ENCODE measurements at places on chromosomes 6 and 20. TPM values are rescaled to one million over a fixed set of nuclear protein-coding genes. Genes with fewer than 3 reads are reported as not detected.

GRCh38 chr6:104601721-104602120 is 258.0 kb downstream of the HACE1 start:
- no peaks in the 10 kb centered on the region for H3K4me1 ChIP-seq
- DNase-seq = no peak
- no peaks in the 10 kb centered on the region for H3K36me3 ChIP-seq
- H3K4me3 ChIP-seq = no peak overlapping the region

- H3K36me3 ChIP-seq = no peaks in the 10 kb centered on the region
- H3K27ac ChIP-seq = no peak within 1 kb of the TSS
- peaks cover 9% of the 10 kb centered on the region for H3K4me1 ChIP-seq
- no peak for DNase-seq
- peak within 1 kb of the TSS; percentile 42 for H3K4me3 ChIP-seq
Observed at GRCh38 chr20:63830841-63831588, at the start of gene ZBTB46. TSS of gene ZBTB46 (minus strand) at chr20:63831264. CDS start at chr20:63790757, 40,507 bp downstream.

DNA sequence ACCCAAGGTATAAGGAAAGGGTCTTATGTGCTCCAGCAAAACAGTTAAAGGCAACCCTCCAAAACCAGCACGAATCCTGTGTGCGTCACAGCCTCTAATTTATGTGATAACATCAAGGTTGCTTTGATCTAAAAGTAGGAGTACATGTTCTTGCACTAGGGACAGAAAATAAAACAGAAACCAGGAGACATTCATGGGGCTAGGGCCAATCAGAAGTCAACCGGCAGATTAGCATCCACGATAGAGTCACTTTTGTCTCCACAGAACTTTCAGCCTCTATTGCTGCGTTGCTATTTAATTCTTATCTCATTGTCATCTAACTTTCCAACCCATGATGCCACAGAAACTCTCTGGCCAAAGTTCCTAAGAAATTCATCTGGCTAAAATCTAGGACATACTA is 178.8 kb upstream of the PTCHD4 start:
- H3K27ac ChIP-seq = no peak overlapping the region
- no peak for DNase-seq
- H3K36me3 ChIP-seq = no peaks in the 10 kb centered on the region
- H3K27me3 ChIP-seq = no peaks in the 10 kb centered on the region
- H3K4me1 ChIP-seq = no peaks in the 10 kb centered on the region

GRCh38 chr6:88454658-88455057 is 288.5 kb upstream of the CNR1 start:
- H3K27me3 ChIP-seq = no peaks in the 10 kb centered on the region
- no peaks in the 10 kb centered on the region for H3K36me3 ChIP-seq
- DNase-seq = no peak

- H3K4me3 ChIP-seq = no peak overlapping the region
- no peaks in the 10 kb centered on the region for H3K4me1 ChIP-seq
- H3K27me3 ChIP-seq = no peaks in the 10 kb centered on the region
- no peak overlapping the region for H3K27ac ChIP-seq
- H3K36me3 ChIP-seq = no peaks in the 10 kb centered on the region
Observed at GRCh38 chr20:48064929-48065328, 279.6 kb upstream of the SULF2 start.

DNA sequence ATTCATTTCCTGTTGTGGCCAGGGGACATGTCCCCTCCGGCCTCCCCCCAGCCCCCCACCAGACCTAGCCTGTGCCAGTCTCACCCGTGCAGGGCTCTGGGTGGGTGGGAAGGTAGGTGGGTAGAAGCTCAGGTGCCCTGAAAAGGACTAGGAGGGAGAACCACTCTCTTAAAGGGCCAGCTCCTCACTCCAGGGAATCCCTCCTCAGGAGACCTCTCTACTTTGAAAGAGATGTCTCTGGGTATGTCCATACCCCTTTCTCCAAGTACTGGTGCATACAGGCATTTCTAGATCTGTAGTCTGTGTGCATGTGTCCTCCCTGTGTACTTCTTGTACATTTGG is 60.8 kb upstream of the EPB41L1 start:
- H3K4me3 ChIP-seq = no peak overlapping the region
- DNase-seq = no peak
- peaks cover 14% of the 10 kb centered on the region for H3K27me3 ChIP-seq
- H3K36me3 ChIP-seq = no peaks in the 10 kb centered on the region
- H3K4me1 ChIP-seq = peaks cover 14% of the 10 kb centered on the region

DNA sequence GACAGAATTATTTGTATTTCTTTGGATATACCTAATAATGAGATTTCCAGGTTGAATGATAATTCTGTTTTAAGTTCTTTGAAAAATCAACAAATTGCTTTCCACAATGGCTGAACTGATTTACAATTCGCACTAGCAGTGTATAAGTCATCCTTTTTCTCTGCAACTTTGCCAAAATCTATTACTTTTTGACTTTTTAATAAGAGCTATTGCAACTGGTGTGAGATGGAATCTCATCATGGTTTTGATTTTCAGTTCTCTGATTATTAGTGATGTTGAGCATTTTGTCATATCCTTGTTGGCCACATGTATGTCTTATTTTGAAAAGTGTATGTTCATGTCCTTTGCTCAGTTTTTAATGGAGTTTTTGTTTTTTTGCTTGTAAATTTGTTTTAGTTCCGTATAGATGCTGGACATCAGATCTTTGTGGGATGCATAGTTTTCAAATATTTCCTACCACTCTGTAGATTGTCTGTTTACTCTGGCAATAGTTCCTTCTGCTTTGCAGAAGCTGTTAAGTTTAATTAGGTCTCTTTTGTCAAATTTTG is 409.8 kb upstream of the CITED2 start:
- H3K4me3 ChIP-seq = no peak overlapping the region
- H3K4me1 ChIP-seq = no peaks in the 10 kb centered on the region

DNA sequence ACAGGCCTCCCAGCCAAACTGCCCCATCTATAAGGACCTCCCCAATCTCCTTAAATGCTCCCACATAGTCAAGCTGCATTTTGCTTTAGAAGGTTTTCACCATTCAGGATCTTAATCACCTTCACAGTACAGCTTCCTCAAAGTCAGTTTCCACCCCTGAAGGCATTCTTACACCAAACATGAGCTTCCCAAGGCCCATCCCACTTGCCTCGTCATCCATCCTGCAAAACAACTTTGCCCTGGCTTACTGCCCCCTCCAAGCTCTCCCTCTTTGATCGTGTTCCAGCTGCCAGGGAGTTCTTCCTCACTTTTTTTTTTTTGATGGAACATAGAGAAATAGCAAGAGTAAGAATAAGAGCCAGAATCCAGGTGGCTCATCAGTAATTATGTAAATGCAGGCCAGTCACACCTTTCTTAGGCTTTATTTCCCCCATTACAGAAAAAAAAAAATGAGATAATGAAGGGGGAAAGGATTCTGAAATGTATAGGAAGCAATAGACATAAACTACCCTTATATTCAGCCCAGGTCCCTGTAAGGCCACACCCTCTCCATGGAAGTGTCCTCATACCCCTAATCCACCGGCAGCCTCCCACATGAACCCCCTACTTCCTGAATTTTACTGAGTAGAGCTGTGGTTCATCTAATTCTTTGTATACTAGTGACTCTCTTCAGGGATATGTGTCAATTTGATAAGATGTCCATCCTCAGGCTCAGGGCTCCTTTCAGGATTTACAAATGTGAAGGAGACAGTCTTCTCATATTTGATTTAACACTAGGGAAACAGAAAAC is 12.7 kb downstream of the TRIM27 start:
- H3K27me3 ChIP-seq = no peaks in the 10 kb centered on the region
- no peak overlapping the region for H3K4me3 ChIP-seq
- no peaks in the 10 kb centered on the region for H3K4me1 ChIP-seq

DNA sequence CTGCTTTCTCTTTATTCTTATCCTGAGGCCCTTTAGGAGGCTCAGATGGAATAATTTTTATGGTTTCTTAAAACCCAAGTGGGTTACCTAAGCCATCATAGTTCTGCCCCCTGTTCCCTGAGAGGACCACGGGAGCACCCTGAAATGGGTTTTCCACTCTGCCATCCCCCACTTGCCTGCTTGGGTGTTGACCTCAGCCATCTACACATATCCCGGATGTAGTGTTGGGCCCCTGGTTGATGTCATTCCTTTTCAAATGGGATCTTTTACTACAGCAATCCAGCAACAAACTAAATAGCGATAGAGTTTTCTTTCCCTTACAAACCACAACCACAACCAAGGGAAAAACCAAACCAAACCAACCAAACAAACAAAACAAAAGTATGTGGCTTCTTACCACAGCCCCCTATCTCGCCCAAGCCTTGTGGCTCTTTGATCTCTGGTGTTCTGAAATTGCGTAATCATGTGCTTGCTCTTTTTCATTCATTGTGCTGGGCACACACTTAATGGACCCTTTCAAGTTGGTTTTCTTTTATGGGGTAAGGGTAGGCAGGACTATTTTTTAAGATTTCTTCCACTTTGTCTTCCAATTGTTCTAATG is 154.9 kb downstream of the ESR1 start:
- peak; percentile 10 for DNase-seq
- no peak overlapping the region for H3K27ac ChIP-seq
- no peaks in the 10 kb centered on the region for H3K27me3 ChIP-seq
- H3K36me3 ChIP-seq = no peaks in the 10 kb centered on the region
- no peak overlapping the region for H3K4me3 ChIP-seq
- no peaks in the 10 kb centered on the region for H3K4me1 ChIP-seq

GRCh38 chr20:8860011-8860495 is 208.8 kb upstream of the PLCB4 start:
- no peaks in the 10 kb centered on the region for H3K4me1 ChIP-seq
- no peak overlapping the region for H3K27ac ChIP-seq
- no peaks in the 10 kb centered on the region for H3K27me3 ChIP-seq
- no peak overlapping the region for H3K4me3 ChIP-seq

DNA sequence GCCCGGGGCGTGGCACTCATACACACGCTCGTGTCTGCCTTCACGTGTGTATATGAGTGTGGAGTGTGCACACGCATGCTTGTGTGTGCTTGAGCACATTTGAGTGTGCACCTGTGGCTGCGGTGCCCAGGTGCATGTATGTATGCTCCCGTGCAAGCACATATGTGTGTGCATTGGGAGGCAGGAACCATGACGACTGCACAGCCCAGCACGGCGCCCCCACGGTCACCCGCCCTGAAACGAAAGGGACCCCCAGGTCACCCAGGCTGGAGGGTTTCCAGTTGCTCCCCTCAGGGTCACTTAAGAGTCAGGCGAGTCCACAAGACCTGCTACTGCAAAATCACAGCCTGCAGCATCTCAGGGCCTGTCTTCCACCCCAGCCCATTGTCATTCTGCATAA is 94.7 kb downstream of the YTHDF1 start:
- no peaks in the 10 kb centered on the region for H3K4me1 ChIP-seq
- H3K4me3 ChIP-seq = no peak overlapping the region
- peaks cover 3% of the 10 kb centered on the region for H3K27me3 ChIP-seq

- no peak overlapping the region for H3K27ac ChIP-seq
- no peak overlapping the region for H3K4me3 ChIP-seq
- no peaks in the 10 kb centered on the region for H3K36me3 ChIP-seq
Observed at GRCh38 chr6:118171852-118172251, 264.8 kb downstream of the SLC35F1 start.

DNA sequence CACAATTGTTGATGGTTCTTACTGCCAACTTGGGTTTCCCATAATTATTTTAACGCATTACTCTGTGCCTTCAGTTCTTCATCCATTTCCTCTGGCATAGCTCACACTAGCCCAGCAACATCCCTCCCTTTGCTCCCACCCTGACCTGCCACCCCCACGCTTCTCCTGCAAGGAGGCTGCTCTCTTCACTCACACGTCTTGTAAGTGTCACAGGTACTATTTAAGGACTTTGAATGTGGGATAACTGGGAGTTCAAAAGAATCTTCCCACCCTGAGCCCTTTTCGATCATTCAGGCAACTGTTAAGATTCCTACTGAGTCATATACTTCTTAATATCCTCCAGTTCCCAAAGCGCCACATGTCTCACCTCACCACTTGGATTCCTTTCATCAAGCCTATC is 95.4 kb downstream of the PXDC1 start:
- H3K36me3 ChIP-seq = no peaks in the 10 kb centered on the region
- H3K4me1 ChIP-seq = no peaks in the 10 kb centered on the region
- H3K27me3 ChIP-seq = no peaks in the 10 kb centered on the region
- H3K27ac ChIP-seq = no peak overlapping the region
- no peak overlapping the region for H3K4me3 ChIP-seq
- DNase-seq = no peak

- no peaks in the 10 kb centered on the region for H3K4me1 ChIP-seq
- H3K4me3 ChIP-seq = no peak overlapping the region
- H3K27me3 ChIP-seq = no peaks in the 10 kb centered on the region
- no peak overlapping the region for H3K27ac ChIP-seq
- DNase-seq = no peak
Observed at GRCh38 chr6:126888727-126889725, 229.4 kb upstream of the RSPO3 start.

Gene MTO1
- total RNA-seq = 44.2 TPM

Gene BEND6
- total RNA-seq = not detected

Gene ZNF337
- total RNA-seq = 12.7 TPM

Gene HLA-G
- 0.59 TPM for total RNA-seq

Gene GPR63
- total RNA-seq = 1.5 TPM

Gene GNRH2
- total RNA-seq = 0.90 TPM

Measured in CD8-positive, alpha-beta memory T cell (primary cell).